ENCODE measurements at places on chromosomes 1 and 21.

- no peak for DNase-seq
Measured at GRCh38 chr1:232012773-232013386, 386.3 kb downstream of the DISC1 start.

- DNase-seq = no peak
Measured at GRCh38 chr1:113938192-113938591, 9.1 kb downstream of the HIPK1 start.

GRCh38 chr21:42025376-42026081, 15.4 kb upstream of the ZBTB21 start:
- no peak for DNase-seq

GRCh38 chr1:203523667-203524066, 29.7 kb downstream of the OPTC start:
- DNase-seq = no peak

DNA sequence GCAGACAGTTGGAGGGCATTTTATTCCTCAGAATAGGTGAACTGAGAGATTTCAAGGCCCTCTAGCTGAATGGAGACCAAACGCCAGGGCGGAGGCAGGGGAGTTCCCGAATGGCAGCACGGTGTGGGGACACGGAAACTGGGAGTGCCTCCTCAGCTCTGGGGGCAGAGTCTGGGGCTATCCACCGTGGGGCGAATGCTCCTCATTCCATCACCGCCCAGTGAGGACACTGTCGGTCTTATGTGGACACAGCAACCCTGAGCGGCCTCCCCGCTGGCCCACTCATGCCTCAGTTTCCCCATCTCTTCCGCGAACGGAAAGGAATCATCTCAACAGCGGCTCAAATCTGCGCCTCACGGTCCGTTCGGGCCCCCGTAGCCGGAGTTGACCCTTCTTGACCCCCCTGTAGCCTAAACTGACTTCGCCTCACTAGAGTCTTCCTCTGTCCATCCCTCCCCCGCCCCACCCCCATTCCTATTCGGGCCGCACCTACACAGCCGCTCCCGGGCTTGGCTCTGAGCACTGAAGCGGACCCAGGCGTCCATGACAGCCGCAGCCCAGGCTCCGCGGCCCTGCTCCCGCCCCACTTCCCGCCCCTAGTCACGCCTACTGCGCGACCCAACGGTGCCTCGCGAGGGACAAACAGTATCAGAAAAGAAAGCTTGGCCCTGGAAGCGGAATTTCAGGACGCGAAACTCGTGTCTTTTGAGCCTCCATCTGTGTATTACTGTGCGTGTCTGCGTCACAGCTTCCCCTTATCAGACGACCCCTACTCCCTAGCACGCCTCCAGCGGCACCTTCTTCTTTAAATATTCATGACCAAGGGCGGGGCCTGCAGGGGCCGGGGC, at the start of gene PEX11B:
PEX11B (minus strand) TSS at position 574 of the 848 bp plus-strand sequence; CDS start at position 545, 29 bp downstream.
- DNase-seq = peak; percentile 92

DNA sequence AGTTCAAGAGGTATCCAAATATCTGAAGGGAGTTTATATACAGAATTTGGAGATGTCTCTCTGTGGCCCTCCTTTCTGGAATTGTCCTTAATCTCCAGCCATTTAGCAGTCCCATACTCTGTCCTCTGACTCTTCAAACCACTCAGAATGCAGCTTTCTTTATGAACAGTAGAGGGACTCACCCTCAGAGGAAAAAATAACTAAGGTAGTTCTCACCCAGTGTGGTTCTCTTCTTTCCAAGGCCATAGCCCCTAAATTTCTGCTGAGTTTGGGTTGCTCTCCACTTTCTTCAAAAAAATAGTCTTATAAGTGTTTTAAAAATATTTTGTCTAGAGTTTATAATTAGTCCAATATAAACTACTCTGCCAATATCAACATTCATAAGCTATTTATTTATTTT, 369.7 kb downstream of the MATN1 start:
- DNase-seq = no peak

DNA sequence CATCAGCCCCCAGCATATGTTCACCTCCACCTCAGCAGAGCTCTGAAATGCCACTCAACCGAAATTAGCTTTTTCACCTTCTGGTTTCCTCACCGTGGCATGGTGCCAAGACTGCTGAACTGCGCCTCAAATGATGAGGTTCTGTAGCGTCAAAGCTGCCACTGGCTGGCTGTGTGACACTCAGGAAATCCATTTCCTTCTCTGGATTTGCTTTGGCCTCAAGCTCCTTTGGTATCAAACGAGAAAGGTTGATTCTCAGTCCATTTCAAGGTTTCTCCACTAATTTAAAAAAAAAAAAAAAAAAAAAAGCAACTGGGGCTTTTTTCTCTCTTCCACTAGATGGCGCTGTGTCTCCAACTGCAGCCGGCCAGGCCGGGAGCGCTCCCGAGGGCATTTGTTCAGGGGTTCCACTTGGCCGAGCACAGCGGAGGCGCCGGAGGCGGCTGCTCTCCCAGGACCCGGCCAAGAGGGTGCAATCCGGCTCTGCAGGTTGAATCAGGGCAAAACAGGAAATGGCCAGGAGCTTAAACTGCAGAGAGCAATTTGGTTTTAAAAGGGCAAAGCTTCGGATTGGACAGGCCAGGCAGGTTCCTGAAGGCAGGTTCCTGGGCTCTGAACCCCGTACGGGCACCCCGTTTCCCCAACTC, 26.5 kb upstream of the PLA2G2C start:
- DNase-seq = peak; percentile 53
